ENCODE measurements at places on chromosomes 11 and 22.

GRCh38 chr11:44258839-44259420, 51.0 kb downstream of the ALX4 start:
- no peak for DNase-seq

GRCh38 chr22:49394116-49394785, 433.4 kb downstream of the BRD1 start:
- no peak for DNase-seq

- no peak for DNase-seq
Observed at GRCh38 chr11:8794677-8795103, 112.1 kb downstream of the RPL27A start.

- DNase-seq, result no peak
Observed at GRCh38 chr11:79062814-79063762, 377.7 kb downstream of the TENM4 start.

DNA sequence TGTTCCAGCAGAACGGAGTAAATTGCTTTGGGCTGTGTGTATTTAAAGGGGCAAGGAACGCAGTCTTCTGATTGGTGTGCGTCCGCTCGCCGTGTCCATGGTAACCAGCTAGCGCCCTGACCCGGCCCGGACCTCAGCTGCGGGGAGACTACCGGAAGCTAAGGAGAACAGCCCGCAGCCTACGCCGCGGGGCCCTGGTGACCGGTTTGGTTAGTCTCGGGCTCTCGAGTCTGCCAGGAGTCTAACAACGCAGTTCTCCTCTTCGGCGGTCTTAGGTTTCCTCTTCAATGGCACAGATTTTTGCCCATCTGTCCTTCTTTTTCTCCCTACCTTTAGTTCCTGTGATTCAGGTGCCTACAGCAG, 3.5 kb upstream of the OR56A3 start:
- no peak for DNase-seq

GRCh38 chr11:12725055-12725862, 51.0 kb downstream of the TEAD1 start:
- DNase-seq, result no peak

- no peak for DNase-seq
Observed at GRCh38 chr11:118233377-118233776, 8.6 kb upstream of the JAML start.

GRCh38 chr11:113404859-113405430, 17.4 kb downstream of the ANKK1 start:
- DNase-seq, result no peak

- no peak for DNase-seq
Observed at GRCh38 chr11:94800414-94800813, 32.3 kb downstream of the AMOTL1 start.

DNA sequence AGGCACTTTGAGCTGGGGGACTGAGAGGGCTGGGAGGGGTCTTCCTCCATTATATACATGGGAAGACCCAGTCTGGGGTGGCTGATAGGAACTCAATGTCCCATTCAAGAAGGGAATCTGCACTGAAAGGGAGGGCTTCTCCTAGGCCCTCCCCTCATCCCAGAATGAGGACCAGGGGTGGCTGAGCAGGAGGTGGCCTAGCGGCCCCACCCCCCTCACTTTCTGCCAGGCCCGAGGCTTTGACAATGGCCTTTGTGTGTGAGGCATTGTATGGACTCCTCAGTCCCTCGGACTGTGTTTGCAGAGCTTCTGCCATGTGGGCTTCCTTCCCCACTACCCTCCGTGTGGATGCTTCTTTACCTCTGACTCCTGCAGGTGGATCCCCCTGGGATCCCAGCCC, 65.7 kb downstream of the NECTIN1 start:
- no peak for DNase-seq

DNA sequence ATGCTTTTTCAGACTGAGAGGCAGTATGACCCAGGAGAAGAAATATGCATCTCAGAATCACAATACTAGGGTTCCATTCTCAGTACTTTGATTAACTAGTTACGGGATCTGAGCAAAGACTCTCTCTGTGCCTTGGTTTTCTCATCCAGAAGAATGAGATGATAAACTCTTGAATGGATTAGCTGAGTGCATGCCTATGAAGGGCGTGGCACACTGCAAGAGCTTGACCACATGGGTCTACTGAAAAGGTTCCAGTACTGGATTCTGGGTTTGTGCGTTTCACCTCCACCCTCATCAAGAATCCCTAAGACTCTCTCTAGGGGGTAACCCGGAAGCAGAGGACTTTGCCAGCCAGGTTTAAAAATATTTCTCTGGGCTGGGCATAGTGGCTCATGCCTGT, 25.6 kb downstream of the PGA5 start:
- DNase-seq, result no peak

- no peak for DNase-seq
Observed at GRCh38 chr22:17063411-17064106, 21.2 kb upstream of the IL17RA start.

GRCh38 chr11:13955971-13956421, 6.5 kb upstream of the SPON1 start:
- DNase-seq, result no peak

DNA sequence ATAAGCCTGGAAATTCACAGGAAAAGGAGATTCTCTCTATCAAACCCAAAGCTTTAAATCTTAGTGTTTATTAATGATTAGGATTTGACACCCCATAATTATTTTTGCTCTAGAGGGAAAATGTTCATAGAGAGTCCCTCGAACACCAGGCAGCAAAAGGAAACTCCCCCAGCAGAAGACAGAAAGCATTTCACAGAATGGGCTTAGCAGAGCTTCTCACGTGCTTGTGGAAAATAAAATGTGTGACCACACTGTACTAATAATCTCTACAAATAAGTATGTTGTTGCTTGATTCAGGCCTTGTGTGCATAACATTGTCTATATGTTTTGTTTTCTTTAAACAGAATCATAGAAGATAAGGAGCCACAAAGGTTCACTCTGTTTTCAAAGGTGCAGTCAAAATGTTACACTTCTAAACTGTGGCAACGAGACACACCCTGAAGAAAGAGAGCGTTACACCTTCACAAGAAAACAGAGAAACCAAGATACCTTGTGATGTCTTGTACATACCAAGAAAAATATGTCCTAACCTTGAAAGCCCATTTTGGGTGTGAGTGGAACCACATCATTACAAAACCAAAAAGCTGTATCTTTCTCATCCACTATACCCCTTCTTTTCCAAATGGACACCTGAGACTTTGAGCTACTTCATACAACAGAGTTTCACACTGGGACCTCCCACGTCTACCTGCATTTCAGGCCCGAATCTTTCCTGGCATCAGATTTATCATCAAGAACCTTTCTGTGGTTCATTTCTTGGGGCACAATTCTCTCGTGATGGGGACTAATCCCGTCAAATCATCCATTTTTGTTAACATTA, 282.5 kb downstream of the ETS1 start:
- no peak for DNase-seq

DNA sequence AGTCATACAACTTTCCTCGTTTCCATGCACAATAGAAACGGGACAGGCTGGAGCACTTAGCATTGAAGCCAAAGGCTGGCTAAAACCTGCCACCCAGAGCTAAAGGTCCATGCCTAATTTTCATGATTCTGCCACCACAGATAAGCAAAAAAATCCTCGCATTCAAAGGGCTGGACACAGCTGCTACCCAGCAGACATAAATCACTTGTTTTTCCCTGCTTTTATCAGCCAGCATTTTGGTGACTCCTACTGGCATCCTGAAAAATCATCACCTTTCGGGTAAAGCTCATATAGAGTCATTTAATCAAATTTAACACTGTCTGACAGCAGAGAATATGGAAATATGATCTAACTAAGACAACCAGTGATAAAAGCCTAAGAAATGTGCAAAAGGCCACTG, 37.9 kb downstream of the ALG9 start:
- DNase-seq, result no peak

DNA sequence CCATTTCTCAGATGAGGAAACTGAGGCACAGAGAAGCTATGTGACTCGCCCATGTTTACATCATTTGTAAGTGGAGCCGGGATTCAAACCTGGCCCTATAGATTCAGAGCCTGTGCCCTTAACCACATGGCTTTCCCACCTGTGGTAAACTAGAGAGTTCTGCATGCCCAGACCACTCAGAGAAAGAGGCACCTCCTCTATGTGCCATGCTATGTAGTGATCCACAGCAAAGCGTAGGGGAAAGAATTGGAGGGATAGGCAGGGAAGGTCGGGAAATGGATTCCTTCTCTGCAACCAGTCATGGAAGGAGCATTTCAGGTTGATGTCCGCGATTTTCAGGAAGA, 15.4 kb upstream of the POU2AF2 start:
- DNase-seq, result no peak

DNA sequence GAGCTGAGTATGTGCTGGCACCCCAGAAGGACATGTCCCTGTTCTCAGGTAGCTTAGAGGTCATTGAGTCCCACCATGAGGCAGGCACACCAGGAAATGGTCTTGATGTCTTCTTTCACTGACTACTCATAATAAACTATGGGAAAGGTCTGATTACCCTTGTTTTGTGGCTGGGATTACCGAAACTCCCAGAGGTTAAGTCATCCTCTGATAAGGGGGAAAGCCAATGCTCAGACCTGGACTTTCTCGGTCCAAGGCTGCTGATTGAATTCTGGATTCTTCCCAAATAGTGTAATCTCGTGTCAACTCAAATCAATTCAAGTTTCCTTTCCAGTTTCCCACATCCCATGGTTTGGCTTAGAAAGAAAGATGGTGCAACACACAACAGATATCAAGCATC, 3.7 kb upstream of the CD44 start:
- DNase-seq, result no peak

Data from GM12891 (cell line).